ENCODE measurements at places on chromosomes 3 and 15.

- no peak for DNase-seq
Measured at GRCh38 chr3:12141350-12141749, 17.4 kb downstream of the TIMP4 start.

- no peak for DNase-seq
Measured at GRCh38 chr3:126125341-126125740, 41.4 kb upstream of the SLC41A3 start.

DNA sequence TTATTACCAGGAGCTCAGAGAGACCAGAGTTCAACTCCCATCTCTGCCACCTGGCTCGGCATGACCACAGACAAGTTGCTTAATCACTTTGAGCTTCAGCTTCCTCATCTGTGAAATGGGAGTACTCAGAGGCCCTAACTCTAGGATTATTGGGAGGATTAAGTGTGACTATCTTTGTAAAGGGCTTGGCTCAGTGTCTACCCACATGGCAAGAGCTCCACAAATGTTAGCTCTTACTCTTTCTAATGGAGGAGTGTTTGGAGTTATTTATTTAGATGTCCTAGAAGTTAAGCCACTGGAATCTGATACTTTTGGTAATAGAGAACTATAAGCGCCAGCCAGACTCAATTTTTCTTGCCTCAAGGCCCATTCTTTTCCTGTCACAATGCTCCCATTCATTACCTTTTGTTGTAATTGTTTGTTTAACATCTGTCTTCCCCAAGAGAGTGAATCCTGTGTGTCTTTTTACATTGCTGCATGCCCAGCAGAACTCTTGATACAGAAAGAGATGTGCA is 12.3 kb upstream of the LMCD1 start:
- DNase-seq, result no peak

- no peak for DNase-seq
Measured at GRCh38 chr15:65412556-65412955, 10.2 kb downstream of the IGDCC4 start.

DNA sequence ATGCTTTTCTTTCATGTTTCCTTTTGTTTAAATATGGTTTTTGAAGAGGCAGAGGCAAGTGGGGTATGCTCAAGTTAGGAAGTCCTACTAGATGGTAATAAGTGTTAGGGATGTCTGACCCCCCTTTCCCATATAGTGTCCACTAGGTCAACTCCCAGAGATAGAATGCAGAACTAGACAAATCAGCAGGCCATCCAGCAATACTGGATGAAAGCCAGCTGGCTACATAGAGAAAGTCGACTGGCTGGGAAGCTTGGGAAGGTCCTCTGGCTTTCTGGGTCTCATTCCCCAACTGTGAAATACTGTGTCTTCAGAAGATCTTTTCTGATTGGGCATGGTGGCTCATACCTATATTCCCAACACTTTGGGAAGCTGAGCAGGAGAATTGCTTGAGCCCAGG is 113.8 kb downstream of the SNRK start:
- no peak for DNase-seq

DNA sequence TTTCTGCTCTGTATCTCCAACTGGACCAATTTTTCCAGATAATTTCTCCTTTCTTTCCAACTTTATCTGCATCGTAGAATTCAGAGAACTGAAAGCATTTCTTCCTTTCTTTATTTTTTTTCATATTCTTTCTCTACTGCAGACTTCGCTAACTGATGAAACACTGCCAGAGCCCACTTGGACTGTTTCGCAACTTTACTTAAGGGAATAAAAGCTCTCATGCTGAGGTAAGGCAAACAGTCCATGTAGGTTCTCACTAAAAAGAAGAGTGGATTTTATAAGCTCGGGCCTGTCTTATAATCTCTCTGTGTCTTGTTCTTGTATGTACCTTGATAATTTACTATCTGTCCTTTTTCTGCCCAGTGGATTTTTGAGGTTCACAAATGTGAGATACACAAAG is 163.5 kb downstream of the CNTN4 start:
- DNase-seq, result no peak

- no peak for DNase-seq
Measured at GRCh38 chr3:53826048-53826447, 20.2 kb downstream of the CHDH start.
